ENCODE measurements at places on chromosomes 1 and 21.

DNA sequence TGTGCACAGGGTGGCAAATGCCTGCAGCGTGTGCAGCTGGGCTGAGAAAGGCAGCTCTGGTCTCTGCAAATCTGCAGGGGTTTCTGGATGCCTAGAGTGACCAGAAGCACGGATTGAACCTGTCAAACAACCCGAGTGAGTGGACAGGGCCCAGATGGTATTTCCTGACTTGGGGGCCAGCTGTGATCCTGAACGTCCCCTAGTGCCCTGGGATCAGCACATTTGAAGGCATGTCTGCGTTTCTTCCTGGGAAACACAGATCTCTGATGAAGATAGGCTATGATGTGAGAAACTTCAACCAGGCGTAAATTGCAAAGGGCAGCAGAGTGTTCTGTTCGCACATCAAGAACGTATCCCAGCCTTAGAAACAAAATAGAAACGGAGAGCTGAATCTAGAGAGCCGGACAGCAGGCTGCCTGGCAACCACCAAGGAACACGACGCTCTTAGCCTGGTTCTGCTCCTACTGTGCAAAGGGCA lies 163.1 kb downstream of the KCNJ6 start:
- DNase-seq = no peak

GRCh38 chr1:236451796-236452373 lies 57.8 kb downstream of the EDARADD start:
- peak; percentile 28 for DNase-seq

GRCh38 chr1:151565502-151566189 lies 25.5 kb downstream of the TUFT1 start:
- no peak for DNase-seq

DNA sequence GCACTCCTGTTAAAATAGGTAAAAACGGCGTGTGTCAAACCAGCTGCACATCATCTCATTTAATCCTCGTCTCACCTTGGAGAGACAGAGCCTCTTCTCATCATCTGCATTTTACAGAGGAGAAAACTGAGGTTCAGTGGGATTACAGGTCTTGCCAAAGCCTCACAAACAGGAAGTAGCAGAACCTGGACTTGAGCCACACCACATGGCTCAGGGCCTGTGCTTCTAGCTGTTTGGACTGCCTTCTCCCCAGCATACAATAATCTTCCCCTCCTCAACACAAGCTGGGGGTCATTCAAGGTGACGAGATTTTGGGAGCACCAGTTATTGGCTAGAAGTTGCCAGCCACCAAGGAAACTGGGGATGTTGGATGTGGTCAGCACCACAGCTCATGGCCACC lies 167.9 kb upstream of the ZC3H12A start:
- DNase-seq = no peak

DNA sequence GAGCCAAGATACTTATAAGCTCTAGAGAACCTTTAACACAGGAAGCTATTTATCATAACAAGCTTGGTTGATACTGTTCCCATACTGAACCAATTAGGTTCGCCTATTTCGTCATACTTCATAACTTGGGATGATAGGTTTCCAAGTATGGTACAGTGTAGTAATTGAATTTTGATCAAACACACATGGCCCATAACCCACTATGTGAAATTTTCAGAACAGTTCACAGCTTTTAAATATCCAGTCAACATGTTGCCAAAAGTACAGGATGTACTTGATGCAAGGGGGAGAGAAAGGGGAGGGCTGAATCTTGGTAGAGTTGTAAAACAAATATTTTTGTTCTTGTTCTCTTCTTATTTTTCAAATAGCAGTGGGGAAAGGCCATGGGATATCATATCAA lies 86.6 kb downstream of the TM2D1 start:
- no peak for DNase-seq

DNA sequence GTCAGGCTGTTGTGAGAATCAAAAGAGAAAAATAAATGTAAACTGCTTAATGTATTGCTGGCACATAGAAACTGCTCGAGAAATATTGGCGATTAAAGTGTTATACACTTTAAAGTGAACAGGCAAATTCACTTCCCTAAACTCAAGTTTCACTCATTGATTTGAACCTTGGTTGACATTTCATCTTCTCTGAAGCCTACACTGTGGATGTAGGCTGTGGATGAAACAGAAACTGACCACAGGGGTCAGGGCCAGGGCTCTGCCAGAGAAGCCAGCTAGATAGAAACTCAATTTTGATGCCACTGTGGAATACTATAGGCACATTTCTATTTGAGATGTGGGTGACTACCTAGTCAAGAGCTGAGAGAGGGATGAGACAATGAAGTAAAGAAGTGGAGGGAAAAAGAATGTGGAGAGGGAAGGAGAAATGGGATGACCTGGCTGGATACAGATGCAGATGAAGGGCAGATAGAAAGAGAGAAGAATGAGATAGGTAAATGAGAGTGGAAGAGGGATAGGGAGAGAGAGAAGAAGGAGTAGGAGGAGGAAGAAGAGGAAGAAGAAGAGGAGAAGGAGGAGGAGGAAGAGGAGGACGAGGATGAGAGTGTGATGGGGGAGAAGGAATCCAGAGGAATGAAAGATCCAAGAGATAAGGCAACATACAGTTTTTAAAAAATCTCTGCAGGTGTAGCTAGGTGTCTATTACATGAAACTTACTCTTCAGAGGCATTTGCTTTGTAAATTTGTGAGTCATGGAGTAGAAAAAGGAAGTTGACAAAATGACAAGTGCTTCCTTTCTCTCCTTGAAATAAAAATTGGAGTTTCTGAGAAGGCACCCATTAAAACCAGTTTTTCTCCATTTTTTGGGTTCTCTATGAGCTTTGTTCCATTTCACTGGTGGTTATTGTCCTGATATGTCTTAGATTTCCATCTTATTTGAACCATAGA lies 17.4 kb upstream of the CD1D start:
- DNase-seq = no peak

GRCh38 chr1:160414881-160415280 lies 14.5 kb downstream of the VANGL2 start:
- DNase-seq = no peak

DNA sequence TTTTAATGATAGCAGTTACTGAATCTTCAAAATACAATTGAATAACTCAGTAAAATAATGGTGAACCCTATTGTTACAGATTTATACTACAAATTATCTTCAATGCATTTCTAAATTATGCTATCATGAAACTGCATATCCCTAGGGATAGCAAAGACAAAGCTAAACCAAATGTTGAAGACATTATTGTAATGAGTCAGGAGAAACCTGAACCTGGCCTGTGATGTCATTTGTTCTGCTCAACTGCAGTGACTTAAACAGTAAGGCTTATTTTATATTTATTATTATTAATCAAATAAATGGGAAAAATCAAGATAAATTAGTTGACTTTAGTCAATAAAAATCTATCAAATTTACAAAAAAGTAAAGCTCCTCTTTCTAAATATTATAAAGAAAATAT lies 100.3 kb downstream of the UCHL5 start:
- DNase-seq = no peak

DNA sequence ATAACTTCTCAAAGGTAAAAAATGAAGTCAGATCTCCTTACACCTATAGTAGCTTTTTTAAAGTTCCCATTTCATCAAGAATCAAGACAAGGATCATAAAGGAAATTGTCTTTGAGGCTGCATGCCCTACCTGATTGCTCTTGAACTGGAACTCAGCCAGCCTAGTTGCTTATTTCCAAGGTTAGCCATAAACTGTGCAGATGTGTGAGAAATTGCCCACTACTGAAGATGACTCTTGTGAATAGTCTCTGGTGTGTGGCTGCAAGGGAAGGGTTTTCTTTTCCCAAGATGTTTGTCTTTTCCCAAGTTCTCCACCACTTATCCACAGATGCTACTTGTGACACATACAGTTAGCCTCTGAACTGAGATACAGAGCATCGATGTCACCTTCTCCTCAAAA lies 81.7 kb upstream of the DUSP10 start:
- DNase-seq = no peak

GRCh38 chr1:225999912-226000337 lies 782 bp upstream of the SDE2 start:
- no peak for DNase-seq
